ENCODE measurements at places on chromosomes 2 and 18.
A peak's percentile ranks its signal among the peaks of the same experiment; 100 is the strongest.

- no peak for DNase-seq
Observed at GRCh38 chr2:58535990-58536389, 294.9 kb upstream of the FANCL start.

- no peak for DNase-seq
Observed at GRCh38 chr2:216681683-216682082, 13.7 kb downstream of the IGFBP5 start.

DNA sequence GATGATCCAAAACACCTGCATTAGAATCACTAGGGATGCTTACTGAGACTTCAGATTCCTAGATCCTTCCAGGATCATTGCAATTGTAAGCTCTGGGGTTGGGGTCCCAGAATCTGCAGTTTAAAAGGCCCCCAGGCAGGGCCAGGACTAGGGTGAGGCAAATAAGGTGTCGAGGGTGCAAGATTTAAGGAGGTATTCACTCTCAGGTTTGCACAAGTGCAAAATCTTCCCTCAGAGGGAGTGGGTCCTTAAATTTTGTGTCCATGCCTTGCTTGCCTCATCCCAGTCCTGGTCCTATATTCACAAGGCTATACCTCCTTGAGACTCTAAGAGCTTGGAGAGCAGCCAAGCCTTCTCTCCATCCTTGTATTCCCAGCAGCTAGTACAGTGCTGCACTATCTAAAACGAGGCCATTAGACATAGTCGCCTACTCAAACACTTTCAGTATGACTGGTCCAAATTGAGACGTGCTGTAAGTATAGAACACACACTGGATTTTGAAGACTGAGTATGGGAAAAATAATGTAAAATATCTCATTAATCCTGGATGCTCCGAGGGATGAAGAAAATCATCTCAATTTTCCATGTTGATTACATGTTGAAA, 31.6 kb upstream of the MREG start:
- no peak for DNase-seq

- peak; percentile 29 for DNase-seq
Observed at GRCh38 chr18:43571078-43571689, 293.9 kb upstream of the SYT4 start.

DNA sequence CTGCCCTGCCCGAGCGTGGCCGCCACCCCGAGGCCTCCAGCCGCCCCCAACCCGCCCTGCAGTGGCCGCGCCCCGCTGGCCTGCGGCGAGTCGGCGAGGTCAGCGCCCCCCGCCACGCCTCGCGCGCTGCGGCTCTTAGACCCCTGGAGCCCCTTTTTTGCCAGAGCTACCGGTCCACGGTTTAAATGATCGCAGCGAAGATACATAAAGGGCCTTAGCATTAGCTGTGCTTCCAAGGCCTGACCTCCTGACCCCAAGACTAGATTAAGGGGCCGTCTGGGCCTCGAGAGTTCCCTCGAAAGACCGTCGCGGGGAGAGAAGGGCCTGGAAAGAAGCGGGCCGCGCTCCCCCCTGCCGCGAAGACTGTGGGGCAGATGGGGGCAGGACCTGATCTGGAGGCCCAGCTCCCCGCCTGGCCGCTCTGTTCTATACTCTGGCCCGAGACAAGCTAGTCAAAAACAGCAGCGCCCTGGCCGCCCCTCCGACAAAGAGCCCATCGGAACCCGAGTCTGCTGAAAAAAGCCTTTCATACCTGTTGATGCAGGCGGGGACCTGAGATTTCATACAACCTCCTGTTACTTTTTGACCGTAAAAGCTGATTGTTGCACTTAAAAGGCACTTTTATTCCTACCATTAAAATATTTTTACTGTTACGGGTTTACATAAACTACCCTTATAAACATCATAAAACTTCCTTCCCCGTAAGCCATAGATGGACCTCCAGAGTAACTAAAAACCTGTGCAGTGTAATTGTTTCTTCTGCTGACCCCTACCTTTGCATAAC, 68.7 kb upstream of the PSMD14 start:
- no peak for DNase-seq

DNA sequence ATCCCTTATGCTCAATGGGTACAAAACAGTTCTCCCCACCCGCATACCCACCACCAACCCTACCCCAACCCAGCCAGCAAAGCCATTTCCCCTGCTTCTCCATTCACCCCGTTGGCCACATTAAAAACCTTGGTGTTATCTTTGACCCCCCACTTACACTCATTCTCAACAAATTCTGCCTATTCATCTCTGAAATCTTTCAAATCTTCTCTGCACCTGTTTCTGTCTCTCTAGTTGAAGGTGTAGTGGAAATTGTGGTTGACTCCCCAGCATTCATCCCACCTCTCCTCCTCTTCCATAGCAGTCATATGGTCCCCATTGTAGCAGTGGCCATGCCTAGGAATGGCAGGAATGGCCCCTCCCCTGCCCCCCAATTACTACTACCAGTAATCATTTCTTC, 20.5 kb upstream of the TET3 start:
- no peak for DNase-seq

DNA sequence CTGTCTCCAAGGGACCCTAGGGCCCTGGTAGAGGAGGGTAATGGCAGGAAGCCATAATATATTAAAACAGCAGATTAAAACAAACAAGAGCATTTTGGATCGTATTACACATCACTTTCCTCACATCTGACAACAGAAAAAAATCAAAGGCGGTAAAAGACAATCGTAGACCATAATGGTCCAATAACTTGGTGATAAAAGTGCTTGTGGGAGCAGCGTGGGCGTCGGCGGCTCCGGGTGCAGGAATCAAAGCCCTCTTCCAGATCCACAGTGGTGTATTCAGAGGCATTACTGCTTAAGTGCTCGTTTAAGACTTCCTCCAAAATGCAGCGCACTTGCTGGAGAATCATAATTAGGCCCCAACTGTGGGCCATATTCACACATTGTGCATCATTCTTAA, 68.0 kb downstream of the FECH start:
- DNase-seq = no peak

- no peak for DNase-seq
Observed at GRCh38 chr2:175806125-175806490, 196.0 kb downstream of the LNPK start.

- no peak for DNase-seq
Observed at GRCh38 chr2:148619560-148620195, 24.9 kb upstream of the EPC2 start.

GRCh38 chr2:103660947-103661346, 899.1 kb downstream of the TMEM182 start:
- DNase-seq = no peak

- DNase-seq = no peak
Observed at GRCh38 chr2:121390082-121390692, 105.2 kb upstream of the TFCP2L1 start.

- no peak for DNase-seq
Observed at GRCh38 chr2:15354596-15355366, 206.4 kb downstream of the NBAS start.

DNA sequence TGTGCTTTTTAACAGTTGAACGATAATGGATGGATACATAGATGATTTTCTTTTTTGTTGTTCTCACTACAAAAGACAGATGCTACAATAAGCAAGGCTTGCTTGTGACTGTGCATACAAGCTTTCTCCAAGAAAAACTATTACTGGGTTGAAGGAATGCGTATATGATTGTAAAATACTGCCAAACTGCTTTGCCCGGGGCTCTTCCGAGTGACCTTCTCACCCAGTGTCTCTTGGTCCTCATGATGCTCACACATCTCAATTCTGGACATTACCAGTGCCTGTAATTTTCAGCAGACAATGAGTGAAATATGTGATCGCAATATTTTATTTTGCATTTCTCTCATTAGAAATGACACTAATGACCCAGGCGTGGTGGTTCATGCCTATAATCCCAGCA, 35.9 kb downstream of the INPP5D start:
- no peak for DNase-seq

DNA sequence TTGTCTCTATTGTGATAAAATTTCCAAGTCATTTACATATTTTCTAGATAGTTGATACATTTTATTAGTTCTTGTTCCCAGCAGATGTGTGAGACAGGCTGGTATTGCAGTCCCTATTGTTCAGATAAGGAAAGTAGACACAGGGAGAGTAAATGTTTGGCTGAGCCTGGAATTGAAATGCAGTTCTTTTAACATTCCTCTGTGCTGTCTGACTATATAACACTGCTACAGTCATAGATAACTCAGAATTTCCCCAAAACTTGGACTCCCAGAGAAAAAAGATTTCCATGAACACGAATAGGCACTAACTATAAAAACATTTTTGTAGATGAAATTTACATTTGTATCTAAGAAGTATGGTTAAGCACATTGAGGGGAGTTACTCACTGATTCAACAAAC, 71.4 kb downstream of the PLCL1 start:
- DNase-seq = no peak

Data from HFF-Myc (cell line).